GM12864 (cell line): ENCODE measurements at places on chromosomes 2 and 18.

GRCh38 chr2:99975386-99975785, 167.0 kb downstream of the AFF3 start:
- no peak for DNase-seq

GRCh38 chr2:226673314-226673723, 126.3 kb downstream of the IRS1 start:
- no peak for DNase-seq

DNA sequence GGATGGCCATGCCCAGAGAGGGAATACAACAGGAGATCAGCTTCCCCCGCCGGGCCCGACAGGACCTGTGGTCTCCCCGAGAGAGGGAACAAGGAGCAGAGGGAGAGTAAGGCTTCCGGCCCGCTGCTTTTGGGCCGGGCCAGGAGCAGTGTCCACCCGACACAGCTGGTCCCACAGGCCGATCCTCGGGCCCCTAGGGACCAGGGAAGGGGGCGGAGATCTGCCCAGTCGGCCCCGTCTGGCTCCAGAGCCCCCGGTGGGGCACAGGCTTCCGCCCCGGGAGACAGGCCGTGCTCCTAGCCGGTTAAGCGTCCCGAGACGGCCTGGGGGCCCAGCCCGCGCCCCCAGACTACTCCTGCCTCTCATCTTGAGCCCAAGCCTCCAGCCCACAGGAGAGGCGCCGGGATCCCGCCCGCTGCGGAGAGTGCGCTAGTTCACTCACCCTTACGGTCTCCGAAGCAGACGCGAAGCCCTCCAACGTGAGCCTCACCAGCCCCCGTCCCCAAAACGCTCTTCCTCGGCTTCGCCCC, at the start of gene MCFD2:
MCFD2 (minus strand) TSS at position 526 of the 530 bp plus-strand sequence. CDS start 6,635 bp downstream, outside the sequence.
- no peak for DNase-seq

GRCh38 chr18:72063001-72063400, 481.1 kb downstream of the CBLN2 start:
- DNase-seq, result no peak

DNA sequence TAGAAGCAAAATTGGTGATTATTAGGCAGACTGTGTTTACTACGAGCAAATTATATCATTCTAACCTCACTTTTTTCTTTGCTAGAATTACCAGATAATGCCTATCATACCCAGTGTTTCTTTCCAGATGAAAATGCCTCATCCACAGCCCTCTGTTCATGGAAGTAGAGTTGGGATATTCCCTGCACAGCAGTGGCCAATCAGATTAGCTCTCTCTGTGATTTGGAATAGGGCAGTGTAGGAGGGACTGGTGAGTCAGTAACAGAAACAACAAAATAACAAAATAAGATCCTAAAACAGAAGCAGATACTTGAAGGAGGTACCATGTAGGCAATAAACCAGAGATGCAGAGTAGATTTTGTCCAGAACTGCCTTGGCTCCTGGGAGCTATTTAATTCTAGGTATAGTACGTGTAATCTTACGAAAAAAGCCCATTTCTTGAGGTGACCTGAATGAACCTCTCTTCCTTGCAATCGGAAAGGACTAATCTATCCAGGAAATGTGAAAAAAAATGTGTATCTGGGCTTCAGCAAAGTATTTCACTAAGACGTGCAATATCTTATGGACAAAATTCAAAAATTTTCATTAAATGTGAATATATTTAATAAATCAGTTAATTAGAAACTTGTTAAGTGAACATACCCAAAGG, 18.4 kb upstream of the TMEM17 start:
- no peak for DNase-seq

DNA sequence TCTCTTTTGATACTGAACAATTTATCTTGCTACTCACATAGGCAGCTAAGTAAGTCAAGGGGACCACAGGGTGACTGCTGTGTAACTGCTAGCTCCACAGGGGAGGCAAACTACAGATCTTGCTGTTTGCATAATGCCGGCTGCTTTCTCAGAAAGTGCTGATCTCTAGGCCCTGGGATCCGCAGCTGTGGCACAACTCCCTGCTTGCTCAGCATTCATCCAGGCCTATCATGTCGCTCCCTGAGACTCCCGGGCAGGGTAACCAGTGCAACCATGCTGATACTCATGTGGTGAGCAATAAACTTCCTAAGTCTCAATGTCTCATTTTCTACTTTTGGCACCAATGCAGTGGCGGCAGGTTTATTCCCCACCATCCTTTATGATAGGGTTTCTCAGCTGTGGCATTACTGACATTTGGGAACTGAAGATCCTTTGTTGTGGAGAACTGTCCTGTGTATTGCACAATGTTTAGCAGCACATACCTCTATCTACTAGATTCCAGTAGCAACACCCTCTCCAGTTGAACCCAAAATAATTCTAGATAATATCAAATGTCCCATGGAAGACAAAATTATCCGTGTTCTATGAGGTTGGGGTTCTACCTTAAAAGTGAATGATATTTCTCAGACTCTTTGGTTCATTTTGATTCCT, 1101.3 kb downstream of the LRP1B start:
- no peak for DNase-seq

DNA sequence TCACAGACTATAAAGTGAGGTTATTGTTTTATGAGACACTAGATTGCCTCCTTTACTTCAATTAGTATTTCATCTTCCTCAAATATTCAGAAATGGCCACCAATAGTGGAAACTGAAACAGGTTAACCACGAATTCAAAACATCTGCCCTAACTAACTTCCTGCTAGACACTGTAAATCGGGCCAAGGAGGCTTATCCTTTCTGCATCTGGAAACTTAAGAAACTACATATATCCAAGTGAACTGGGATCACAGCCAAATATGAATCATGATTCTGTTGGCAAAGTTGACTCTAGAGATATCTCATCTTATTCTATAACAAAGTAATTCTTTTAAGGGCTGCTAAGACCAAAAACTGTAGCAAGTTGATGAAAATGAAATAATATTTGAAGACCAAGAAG, 136.6 kb upstream of the ZC3H15 start:
- DNase-seq, result no peak
